Stimulated activated CD4-positive, alpha-beta T cell treated with anti-CD3 and anti-CD28 coated beads, Interleukin-2, amount 100 ng/mL, for 24 hours (primary cell): ENCODE measurements at places on chromosomes 6 and 20.

DNA sequence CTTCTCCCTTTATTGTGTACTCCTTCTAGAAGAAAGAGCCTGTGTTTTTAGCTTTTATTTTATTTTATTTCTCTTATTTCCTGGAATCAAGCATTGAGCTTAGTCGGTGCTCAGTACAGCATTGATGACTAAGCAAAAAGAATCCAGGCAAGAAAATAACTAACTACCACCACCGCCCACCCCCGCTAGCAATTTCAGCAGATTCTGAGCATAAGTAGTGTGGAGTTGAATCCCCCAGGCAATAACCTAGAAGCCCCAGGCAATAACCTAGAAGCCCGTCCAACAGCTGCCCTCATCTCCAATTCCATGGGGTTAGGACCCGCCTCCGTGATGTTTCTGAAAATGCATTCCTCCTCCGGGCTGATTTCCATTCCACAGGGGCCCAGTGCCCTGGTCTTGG, 258.0 kb upstream of the TAB2 start:
- DNase-seq = no peak

GRCh38 chr20:24649787-24650490, 180.5 kb downstream of the SYNDIG1 start:
- no peak for DNase-seq

DNA sequence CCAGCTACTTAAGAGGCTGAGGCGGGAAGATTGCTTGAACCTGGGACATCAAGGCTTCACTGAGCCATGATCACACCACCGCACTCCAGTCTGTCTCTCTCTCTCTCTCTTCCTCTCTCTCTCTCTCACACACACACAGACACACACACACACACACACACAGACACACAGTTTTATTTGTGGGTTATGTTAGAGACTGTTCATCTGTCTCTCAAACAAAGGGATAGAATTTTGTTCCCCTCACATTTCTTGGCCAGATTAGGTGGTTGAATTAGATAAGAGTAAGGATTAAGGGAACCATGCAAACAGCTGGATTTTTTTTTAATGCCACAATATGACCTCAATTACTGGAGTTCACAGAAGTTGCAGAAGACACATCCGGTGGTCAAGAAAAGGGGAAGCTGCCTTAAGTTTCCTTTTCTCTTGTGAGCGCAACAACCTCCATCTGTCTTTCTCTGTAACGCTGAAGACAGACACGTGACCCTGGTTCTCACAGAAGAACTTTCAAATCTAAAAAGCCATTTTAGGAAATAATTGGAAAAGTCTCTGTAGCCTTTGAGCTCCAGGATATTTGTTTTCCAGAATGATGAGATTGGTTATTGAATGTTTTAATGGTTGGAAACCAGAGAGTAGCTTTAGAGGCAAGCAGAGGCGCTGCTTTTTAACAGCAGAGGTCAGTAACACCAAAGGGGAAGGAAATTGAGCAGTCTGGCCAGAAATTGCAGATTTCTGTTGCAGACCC, 32.9 kb upstream of the LGSN start:
- no peak for DNase-seq

GRCh38 chr20:54510541-54511129, 35.2 kb downstream of the DOK5 start:
- DNase-seq = no peak

- DNase-seq = no peak
These were observed 49.2 kb downstream of the RPP21 start for GRCh38 chr6:30394139-30394538.

DNA sequence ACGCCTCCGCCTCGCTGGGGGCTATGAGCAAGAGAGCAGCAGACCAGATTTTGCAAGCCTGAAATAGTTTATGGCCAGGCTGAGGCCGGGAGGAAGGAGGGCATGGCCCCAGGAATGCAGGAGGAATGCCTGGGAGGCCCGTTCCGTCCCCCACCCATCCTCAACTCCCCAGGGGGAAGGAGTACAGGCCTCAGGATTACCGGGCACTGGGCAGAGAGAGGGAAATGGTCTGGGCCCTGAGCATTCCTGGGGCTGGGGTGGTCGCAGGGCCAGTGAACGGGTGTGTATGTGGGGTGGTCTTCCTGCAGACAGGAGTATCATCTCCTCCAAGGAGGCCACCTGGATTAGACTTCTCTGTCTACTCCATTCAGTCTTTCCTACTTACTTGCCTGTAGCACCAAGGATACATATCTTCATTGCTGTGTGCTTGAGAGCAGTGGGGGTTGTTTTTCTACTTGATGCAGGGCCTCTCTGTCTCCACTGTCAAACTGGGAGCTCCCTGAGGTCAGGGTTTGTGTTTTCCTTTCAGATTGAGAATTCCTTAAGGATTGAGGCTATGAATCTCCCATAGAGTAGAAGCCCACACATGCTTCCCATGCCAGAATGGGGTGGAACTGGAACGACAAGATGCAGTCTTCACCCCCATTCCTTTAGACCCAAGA, 81.3 kb downstream of the VEGFA start:
- no peak for DNase-seq

DNA sequence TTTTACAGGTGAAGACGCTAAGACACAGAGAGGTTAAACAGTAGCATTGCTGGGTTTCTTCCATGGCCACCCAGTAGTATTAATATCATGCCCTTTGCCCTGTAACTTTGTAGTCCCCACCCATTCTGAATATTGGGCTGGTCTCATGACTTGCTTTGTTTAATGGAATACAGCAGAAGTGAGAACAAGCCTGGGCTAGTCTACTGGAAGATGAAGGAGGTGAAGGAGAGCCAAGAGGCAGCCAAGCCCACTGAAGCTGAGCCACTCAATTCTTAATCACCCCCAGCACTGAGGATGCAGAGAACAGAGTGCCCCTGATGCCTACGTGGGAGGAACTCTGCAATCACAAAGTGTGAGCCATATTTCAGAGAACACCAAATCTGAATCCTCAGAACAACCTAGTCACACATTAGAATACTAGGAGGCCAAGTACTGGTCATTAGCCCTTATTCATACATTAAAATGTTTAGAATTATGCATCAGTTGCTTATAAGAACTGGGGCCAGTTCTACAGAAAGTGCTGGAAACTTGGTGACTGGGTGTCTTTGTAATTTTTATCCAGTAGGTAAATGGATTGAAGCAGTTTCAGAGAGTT, 270.1 kb upstream of the PRND start:
- no peak for DNase-seq

GRCh38 chr20:14817101-14817500, 479.7 kb upstream of the FLRT3 start:
- no peak for DNase-seq

DNA sequence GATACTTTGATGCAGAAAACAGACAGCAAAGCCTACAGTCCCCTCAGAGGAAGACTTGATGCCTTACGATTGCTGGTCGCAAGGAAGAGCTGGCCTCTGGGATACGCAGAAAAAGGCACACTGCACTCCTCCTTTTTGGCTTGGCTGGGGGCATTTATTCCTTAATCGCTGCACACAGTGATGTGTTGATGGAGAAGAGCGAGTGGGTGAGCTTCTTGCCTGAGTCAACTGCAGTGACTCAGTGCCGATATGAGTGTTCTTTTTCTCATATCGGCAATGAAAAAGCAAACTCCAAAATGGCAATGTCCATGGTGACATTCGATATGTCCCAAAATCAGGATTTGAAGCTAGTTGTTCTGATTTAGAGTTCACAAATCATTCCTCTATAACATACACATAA, 794.8 kb downstream of the HACE1 start:
- DNase-seq = no peak

DNA sequence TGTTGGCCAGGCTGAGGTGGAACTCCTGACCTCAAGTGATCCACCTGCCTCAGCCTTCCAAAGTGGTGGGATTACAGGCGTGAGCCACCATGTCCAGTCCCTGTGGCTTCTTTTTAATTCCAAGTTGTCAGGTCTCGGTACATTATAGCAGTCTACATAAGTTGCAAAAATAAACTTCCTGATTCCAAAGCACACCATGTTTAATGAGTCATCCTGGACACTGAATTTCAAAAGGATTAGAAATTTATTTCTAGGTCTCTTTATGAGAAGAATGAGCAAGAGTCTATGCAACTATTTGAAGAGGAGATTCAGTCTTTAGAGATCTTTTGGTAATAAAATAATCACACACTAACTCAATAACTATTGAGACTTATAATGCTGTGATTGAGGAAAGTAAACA, 63.9 kb upstream of the MCHR2 start:
- DNase-seq = no peak

GRCh38 chr20:19937651-19938420, 79.3 kb upstream of the NAA20 start:
- DNase-seq = peak; percentile 5

- no peak for DNase-seq
These were observed 11.5 kb upstream of the GLP1R start for GRCh38 chr6:39037082-39037508.

DNA sequence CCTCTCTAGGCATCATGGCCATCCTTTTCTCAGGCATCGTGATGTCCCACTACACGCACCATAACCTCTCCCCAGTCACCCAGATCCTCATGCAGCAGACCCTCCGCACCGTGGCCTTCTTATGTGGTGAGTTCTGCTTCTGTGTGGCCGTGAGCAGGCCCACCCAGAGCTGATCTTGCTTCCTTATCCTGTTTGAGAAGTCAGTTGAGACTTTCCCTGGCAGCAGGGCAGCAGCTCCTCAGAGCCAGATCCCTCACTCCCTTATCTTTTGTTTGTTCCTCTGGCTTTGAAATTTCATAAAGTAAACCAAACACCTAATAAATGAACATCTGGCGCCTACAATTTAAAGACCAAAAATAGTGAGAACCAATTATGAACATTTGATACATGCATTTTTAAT, 40.6 kb downstream of the SPATA2 start:
- DNase-seq = no peak

GRCh38 chr6:33431880-33432541, 12.1 kb downstream of the SYNGAP1 start:
- no peak for DNase-seq

DNA sequence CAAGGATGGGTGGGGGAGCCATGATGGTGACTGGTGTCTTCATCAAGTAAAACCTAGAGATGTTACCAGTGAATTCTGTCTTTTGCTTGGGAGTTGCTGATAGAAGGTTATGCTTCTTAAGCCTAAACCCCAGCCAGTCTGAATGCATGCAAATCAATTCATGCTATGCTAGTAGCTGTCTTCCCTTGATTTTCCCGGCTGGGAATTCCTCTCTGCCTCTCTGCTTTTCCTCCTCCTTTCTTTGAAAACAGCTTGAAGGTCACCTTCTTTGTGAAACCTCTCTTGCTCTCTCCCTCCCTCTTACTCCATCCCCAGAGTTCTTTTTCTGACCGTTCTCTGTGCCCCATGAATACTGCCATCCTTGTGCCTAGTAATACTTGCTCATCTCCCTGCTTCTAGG, 58.9 kb downstream of the TMEM200A start:
- DNase-seq = no peak

DNA sequence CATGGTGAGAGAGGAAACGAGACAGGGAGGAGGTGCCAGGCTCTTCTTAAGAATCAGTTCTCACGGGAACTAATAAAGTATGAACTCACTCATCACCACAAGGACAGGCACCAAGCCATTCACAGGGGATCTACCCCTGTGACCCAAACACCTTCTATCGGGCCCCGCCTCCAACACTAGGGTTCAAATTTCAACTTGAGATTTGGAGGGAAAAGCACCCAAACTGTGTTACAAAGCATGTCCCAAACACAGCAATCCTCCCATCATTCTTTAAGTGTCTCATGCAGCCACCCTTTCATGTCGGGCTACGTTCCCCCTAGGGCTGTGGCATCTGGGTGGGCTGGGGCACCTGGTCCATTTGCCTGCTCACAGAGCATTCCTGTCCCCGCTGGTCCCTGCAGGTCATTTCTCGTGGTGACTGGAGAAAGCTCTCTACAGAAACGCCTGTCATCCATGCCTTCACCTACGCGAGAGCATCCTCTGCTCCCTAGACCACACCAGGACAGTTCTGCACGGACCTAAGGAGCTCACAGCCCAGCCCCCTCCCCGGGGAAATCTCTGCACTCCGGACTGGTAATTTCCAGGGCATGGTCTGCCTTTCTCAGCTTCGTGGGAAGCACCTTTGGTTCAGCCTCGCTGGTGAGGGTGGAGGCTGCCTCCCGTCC, 79.6 kb downstream of the TTLL2 start:
- DNase-seq = no peak

GRCh38 chr6:37251211-37251780, 6.3 kb upstream of the TBC1D22B start:
- no peak for DNase-seq

DNA sequence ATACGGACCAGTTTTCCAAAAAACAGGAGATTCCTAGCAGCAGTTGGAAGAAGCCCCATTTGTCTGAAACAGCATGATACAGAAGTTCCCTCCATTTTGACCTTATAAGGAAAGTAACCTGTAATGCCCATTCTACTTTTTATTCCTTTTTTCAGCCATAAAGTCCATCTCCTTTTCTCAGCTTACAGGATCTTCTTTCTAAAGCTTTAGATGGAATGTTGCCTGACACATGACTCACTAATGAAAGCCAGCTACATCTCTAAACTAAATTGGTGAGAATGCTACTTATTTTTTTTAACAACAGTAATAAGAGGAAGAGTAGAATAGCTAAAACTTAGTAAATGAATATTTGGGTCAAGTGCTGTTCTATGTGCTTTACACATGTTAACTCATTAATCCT, 234.1 kb downstream of the CDH26 start:
- no peak for DNase-seq

GRCh38 chr6:42390228-42390934, 61.3 kb downstream of the TRERF1 start:
- DNase-seq = peak; percentile 76

- DNase-seq = no peak
These were observed 292.2 kb downstream of the PACRG start for GRCh38 chr6:163019926-163020325.

DNA sequence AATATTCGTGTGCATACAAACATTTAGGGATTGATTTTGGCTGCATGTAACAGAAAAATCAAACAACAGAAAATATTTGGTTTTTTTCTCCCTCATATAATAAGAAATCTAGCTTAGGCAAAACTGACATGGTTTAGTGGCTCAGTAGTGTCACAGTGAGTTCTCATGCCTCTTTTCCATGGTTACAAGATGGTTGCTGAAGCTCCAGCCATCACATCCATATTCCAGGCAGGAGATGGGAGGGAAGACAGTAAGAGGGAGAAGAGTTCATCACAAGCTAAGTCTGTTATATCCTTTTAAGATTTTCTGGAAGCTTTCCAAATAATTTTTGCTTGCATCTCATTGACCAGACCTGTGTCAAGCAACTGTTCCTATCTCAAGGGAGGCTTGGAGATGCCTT, 267.2 kb upstream of the RNF24 start:
- no peak for DNase-seq

- DNase-seq = no peak
These were observed 36.9 kb upstream of the FANCE start for GRCh38 chr6:35415065-35415891.

- no peak for DNase-seq
These were observed 18.5 kb upstream of the ZC3H12D start for GRCh38 chr6:149503276-149503675.

DNA sequence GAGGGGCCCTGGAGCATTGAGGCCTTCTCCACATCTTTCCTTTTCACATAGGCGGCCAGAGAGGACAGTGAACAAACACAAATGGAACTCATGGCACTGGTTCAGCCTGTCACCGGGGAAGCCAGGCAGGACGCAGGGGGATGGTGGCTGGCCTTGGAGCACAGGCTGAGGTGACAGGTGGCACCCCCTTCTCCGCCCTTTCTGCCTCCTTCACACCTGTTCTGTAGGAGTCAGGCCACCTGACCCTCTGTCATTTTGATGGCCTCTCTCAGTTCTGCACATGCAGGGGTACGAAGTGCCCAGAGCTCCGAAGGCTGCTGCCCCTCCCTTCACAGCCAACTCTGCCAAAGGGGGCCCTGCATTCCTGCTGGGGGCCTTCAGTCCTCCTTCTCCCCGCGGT, 60.8 kb downstream of the CD40 start:
- DNase-seq = no peak
